ENCODE measurements at places on chromosomes 7 and 10.

- no peak for DNase-seq
Observed at GRCh38 chr7:92461027-92462003, 14.0 kb downstream of the GATAD1 start.

DNA sequence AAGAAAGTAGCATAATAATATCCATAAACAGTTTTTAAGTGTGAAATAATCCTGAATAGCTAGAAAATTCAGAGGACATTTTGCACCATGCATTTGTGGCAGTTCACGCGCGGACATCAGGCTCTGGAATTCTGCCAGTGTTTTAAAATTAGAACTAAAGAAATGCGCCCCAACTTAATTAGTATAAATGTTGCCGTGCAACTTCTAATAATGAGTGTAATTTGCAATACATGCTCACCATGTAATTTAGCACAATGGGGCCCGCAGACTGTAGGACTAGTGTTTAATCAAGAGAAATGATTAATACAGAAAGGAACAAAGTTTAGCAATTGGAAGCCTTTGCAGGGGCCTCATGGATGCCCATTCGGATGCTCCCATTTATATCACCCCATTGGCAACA is 96.6 kb downstream of the PTPRE start:
- no peak for DNase-seq

DNA sequence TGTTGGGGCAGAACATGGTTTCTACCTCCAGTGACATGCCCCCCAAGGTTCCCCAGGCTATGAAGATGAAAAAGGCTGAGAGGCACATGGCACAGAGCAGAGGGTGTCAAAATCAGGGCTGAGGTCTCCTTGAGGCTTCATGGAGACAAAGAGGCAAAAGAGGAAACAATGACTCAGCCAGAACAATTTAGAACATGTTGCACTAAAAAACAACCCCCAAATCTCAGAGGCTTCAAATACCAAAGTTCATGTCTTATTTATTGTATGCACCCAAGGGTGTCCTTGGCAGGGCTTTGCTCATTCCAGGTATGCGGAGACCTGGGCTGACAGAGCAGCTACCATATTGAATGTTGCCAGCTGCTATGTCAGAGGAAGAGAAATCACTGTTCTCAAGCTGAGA is 964.1 kb downstream of the GRID1 start:
- DNase-seq = no peak

DNA sequence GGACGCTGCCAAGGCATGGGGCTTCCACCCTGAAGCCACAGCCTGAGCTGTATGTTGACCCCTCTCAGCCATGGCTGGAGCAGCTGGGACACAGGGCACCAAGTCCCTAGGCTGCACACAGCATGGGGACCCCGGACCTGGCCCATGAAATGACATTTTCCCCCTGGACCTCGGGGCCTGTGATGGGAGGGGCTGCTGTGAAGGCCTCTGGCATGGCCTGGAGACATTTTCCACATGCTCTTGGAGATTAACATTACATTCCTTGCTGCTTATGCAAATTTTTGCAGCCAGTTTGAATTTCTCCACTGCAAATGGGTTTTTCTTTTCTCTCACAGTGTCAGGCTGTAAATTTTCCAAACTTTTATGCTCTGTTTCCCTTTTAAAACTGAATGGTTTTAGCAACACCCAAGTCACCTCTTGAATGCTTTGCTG is 463.6 kb downstream of the ZWINT start:
- no peak for DNase-seq

DNA sequence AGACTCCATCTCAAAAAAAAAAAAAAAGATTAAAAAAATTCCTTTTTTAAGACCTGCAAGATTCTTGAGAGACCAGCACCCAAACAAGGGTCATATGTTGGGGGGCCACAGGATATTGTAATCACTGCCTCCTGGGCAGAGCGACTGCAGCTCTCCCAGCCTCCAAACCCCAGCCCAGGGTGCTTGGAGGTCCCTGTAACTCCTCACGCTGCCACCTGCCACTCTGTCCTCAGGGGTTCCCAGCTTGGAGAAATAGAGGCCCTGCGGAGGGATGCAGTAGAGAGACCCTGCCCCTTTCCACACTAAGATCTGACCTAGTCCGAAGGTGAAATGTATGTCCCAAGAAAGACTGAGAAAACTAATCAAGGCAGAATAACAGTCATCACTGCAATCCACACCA is 343.7 kb downstream of the GRID1 start:
- DNase-seq = no peak

GRCh38 chr10:36178616-36179015 is 536.5 kb upstream of the FZD8 start:
- DNase-seq = no peak

GRCh38 chr7:158568974-158569857 is 18.4 kb downstream of the PTPRN2 start:
- DNase-seq = no peak

- no peak for DNase-seq
Observed at GRCh38 chr10:130787821-130788220, 523.7 kb downstream of the TCERG1L start.

DNA sequence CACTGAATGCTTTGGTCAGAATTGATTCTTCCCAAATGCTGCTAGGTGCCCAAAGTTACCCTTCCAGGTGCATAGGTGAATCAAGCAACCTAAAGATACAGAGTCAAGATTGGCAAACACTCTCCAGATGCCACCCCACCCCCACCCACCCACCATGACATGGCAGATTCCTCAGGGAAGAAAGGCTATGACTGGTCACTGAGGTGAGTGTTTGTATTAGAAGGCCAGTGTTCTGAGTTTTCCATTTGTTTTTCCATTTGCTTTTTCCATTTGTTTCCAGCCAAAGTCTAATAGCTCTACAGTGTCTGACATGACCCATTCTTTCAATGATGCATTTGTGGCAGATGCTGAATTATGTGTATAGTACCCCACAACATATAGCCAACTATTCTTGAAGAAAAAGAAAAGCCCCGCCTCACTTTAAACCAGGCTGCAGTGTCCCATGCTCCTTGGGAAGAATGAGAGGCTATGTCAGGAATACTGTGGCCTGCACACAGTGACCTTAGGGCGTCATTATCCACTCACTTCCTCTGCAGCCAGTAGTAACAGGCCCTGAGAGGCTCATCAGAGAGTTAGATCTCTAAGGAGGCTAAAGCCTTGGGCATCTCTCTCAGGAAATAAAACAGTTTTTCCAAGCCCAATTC is 16.1 kb upstream of the HIBADH start:
- peak; percentile 42 for DNase-seq

- DNase-seq = no peak
Observed at GRCh38 chr10:47222461-47222860, 77.5 kb upstream of the GDF10 start.

DNA sequence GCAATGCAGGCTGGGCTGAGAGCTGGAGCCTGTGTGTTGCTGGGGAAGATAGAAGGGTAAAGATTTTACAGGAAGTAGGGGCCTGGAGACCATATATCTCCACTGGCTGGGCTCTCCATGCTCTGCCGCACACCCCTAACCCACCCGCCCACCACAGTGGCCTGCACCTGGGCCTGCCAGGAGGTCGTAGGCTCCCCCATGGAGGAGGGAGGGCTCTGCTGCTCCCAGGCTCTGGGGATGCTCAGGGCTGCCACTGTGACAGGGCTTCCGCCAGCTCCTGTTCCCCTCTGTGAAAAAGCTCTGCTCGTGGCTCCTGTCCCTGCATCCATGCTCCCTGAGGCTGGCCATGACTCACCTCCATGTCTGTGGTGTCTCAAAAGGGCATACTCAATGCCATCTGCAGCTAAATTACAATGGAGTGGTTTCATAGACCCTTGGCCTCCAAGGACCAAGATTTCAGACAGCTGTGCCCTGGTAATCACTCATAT is 106.0 kb downstream of the CXCL12 start:
- peak; percentile 46 for DNase-seq

DNA sequence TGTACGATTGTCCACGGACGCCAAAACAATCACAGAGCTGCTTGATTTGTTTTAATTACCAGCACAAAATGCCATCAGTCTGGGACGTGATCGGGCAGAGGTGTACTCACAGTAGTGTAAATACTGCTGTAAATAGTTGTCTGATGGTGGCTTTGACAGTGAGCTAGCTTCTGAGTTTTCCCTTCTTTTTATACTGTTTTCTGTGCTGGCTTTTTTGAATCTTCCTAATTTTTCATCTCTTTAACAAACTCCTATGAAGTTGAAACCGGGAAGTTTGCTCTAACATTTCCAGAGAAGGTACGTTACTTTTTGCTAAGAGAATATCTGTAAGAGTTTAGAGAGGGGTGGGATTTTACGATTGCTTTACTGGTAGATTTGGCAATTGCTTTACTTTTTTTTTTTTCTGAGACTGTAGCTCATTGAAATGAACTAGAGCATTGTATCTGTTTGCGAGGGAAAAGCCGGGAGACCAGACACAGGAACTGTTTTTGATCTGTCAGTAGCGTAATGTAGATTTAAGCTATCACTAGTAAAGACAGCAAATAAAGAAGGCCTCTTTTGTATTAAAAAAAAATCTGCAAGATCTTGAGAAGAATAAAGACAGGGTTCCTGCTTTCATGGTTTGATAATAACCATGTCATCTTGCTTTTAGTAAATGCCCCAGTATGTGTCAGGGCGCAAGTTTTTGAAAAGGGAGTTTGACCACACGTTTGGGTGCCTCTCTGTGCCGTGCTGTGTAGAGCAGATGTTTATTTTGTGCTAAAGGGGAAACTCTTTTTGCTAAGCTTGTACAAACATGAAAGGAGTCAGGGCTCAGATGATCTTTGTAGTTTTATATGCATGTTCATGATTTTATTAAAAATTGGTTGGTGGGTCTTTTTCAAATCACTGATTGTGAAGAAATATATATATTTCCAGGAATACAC is 712 bp downstream of the FOXP2 start:
- peak; percentile 59 for DNase-seq

DNA sequence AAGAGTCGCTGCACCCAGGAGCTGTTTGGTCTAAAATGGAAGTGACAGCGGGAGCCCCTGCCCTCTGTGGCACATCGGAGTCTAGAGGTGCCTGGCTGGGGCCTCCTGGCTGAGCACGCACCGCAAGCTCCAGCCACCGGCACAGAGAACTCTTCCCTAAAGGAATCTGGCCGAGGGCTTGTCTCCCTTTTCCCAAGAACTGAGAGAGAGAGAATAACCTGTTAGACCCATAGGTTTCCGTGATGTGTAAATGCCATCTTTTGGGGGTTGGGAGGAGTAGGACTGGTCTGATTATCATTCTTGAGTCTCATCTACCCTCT is 47.3 kb downstream of the PROSER2 start:
- no peak for DNase-seq
